Renal pelvis (tissue), 12 donors: ENCODE measurements at places on chromosomes 4 and X.

GRCh38 chrX:7943600-7944245, 16.5 kb upstream of the PNPLA4 start:
- no peak for DNase-seq

DNA sequence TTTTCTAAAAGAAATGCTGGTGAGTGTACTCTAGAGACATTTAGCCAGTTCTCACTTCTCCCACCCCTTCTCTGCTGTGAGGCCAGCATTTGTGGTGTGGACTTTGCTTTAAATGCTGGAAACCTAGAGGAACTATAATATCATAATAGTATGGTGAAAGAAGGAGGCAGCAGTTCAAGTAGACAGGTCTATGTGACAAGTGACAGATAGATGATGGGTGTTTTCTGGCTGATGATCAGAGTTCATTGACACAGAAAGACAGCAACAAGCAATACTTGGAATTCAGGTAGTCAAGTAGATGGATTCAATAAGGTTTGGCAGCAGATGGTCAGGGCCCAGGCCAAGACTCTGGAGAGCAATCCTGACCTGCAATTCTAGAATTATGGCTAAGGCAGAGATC, 317.5 kb downstream of the PCDH7 start:
- no peak for DNase-seq

DNA sequence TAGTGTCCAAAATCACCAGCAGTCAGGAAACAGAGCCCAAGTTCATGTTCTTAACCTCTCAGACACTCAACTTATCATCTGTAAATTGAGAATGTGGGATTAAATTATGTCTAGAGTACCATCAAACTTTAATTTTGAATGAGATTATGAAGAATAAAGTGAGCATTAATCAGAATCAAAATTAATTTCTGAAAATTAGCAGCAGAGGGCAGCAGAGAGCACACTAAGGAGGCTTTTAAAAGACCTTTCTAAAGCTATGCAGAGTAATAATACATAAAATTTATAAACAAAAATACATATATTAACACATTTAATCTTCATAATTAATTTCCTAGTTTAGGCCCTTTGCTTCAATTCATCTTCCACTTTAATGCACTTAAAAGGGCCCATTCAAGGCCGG, 7.1 kb downstream of the TASL start:
- DNase-seq, result no peak

- no peak for DNase-seq
Measured at GRCh38 chr4:14888790-14889572, 113.3 kb upstream of the CPEB2 start.

- peak; percentile 28 for DNase-seq
Measured at GRCh38 chr4:187666697-187667494, 328.7 kb upstream of the ZFP42 start.

GRCh38 chrX:72102760-72103159, 29.0 kb downstream of the RTL5 start:
- DNase-seq, result no peak

DNA sequence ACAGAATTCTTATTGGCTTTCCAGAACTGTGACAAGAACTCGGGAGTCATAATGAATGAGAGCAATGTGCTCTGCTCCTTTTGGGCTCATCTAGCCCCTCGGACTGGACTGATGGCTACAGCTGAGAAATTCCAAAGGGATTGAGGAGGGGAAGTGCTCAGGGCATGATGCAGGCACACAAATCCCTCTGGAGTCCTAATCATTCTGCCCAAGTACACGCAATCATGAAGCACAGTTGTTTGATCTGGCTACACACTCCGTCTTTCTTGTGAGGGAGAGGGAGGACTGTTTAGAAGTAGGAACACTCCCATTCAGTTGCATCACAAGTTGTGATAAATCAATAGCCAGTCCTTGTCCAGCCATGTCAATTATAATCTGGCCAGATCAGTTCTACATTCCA, 237.5 kb downstream of the COL25A1 start:
- DNase-seq, result no peak

GRCh38 chrX:56738670-56739069, 9.6 kb downstream of the NBDY start:
- no peak for DNase-seq

DNA sequence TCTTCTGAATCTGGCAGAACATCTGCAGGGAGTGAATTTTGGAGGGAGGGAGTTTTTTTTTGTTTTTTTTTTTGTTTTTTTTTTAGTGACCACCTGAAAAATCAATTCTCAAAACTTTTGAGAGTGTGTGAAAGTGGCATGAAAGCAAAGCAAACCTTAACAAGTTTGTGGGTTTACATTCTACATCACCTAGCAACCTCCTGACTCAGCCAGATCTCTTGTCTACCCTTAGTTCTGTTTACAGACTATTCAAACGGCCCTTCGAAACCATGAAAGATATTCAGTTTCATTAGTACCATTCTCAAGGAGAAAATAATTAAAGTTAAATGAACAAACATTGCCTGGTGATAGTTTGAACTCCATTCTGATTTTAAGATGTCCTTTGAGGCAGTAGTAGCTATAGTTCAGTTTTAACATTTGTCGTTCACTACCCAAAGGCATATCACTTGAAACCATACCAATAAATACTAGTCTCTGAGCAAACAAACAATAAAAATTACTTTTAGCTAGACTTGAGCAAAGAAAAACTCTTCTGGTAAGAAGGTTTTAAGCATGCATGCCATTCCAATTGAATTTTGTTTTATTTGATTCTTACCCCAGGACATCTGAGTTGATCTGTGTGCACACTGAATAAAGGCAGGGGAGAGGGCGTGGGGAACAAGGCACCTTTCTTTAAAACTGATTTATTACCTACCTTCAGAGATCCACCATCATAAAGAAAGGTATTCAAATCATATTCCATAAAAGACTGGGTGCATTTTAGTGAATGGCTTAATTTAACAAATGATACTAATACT, 137.7 kb downstream of the ARX start:
- no peak for DNase-seq

GRCh38 chrX:140274811-140275525, 229.9 kb downstream of the SOX3 start:
- DNase-seq, result no peak

GRCh38 chrX:129958814-129959492, 23.5 kb upstream of the BCORL1 start:
- no peak for DNase-seq

DNA sequence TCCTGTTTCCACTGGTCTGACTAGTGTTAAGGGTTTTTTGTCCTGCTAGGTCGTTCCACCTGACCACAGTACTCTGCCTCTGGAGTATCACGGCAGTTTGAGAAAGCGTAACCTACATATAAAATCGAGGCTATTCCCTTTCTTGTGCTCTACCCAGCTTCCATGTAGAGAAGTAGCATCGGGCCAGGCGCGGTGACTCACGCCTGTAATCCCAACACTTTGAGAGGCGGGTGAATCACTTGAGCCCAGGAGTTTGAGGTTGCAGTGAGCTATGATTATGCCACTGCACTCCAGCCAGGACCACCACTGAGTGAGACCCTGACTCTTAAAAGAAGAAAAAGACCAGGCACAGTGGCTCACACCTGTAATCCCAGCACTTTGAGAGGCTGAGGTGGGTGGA, 7.5 kb downstream of the PPEF1 start:
- DNase-seq, result no peak

DNA sequence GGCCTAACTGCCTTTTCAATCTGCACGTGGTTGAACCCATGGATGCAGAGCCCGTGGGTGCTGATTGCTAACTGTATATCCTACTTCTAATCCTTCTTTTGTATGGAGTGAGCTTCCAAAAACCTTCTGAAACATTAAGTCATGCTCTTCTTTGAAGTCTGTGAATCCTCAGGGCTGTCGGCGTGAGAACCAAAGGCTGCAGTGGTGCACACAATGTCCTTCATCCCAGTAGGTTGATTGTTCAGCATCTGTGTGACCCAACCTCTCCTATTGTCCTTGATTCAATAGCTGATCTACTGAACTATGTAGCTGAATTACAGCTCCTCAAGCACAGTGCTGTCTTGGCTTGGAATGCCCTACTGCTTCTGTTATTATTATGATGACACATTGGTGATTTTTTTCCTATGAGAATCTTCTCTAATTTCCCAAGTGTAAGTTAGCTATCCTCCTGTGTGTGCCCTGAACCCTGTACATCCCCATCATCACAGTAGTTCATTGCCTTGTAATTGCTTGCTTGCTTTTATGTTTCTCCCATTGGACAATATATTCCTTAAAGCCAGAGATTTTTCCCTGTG, 294.6 kb downstream of the TRIML1 start:
- DNase-seq, result no peak

- no peak for DNase-seq
Measured at GRCh38 chr4:101239665-101240064, 107.7 kb downstream of the PPP3CA start.

DNA sequence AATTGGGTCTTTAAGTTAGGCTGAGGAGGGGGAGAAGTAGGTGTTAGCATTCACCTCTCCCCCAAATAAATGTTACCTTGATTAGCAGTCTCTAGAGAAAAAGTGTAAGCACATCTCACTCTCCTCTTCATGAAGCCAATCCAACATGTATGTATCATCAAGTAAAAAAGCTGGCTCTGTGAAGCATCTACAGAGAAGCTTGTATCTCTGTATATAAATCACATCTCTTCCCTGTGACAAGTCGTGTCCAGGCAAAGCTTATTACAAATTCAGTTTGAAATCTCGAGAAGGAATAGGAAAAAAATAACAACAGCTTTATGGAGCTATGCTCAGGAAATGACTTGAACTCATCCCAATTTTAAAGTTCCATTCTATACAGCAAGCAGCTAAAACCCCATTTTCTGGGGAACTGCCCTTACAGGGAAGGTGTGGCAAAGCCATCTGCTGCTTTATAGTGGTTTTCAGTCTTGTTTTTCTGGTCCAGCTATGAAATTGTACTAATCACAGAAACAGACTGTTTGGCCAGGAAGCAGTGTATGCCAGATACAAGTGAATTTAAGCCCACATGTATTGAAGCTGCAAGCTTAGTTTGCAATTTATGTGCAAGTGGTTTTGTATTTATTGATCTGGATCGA, 313.3 kb upstream of the NOCT start:
- DNase-seq, result no peak

GRCh38 chrX:1031521-1032430, 180.7 kb downstream of the CRLF2 start:
- DNase-seq, result no peak

GRCh38 chr4:80082693-80083092, 9.7 kb upstream of the ANTXR2 start:
- no peak for DNase-seq

- DNase-seq, result no peak
Measured at GRCh38 chrX:66200050-66200664, 36.1 kb downstream of the HEPH start.

DNA sequence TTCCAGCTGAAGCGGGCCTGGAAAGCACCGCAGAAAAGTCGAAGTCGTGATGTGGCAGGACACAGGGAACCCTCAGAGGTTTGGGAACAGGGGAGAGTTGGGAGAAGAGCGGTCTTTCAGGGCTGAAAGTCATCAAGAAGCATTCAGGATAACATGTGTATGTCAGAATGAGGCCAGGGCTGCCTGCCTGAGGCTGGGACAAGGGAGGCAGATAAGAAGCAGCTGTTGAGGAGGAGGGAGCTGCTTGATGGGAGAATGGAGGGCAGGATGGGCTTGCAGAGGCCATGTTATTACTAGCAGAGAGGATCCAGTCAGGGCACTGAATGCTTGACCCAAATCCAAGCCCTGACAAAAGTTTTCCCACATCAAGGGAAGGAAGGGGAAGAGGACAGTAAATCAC, 132.0 kb downstream of the ATG4A start:
- DNase-seq, result peak; percentile 34

DNA sequence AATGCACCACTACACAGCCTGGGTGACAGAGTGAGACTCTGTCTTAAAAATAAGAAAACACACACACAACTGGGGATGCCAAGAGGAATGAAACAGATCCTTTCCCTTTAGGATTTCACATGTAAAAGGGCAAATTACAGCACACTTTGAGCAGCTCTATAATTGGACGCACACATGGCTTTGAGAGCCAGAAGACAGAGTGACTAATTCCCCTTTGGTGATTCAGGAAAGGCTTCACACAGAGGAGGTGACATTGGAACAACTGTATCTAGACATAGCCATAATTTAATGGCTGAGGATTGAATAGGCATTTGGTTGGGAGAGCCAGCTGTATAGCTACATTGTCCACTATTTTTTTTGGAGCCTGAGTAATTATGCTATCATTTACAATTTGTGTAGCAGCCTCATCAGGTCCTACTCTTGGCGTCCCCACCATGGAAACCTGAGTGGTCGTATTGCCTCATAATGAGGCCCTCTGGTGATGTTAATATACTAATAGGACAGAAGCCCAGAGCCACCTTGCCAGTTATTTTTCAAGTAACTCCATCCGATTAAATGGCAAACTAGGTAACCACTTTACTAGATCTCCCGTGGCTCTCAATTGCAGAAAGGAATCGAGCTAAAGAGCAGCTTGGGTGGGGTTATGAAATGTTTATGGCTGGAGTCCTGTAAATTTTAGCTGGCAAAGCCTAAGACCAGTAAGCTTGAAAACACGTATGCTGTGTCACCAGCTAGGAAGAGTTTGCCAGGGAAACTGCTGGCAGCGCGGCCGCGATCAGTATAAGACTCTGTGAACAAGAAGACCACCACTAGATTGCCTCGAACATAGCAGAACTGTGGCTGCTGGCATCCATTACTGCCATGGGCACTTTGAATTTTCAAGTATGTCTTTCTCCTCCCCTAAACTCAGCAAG, 8.5 kb upstream of the PPEF1 start:
- DNase-seq, result no peak

DNA sequence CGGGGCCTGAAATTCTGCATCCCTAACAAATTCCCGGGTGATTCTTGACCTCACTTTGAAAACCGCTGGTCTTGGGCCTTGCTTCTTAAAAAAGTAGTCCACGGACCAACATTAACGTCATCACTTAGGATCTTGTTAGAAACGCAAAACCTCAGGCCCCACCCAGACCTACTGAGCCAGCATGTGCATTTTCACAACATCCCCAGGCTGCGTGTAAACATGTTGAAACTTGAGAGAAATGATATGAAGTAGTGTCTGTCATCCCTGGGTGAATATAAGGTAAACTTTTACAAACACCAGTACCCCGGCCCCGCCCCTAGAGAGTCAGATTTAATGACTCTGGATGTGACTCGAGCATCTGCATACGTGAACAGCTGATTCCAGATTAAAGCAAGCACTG, 33.7 kb downstream of the SORBS2 start:
- DNase-seq, result no peak

DNA sequence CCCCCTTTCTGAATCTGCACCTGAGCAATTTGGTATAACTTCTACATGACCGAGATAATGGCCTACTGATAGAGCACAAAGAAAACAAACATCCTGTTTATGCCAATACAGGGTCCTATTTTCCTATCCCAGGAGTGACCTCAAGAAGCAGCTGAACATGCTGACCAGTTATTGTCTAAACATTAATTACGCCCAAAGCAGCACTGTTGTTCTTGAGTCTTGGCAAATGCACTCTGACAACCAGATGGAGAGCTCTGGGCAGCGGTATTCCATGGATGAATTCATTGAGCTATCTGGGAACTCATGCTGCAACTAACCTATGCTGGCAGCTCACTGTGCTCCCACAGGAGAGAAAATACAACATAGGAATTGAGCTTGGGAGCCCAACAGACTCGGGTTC, 52.6 kb downstream of the PCYT1B start:
- DNase-seq, result no peak
